ENCODE measurements at places on chromosomes 4 and X.

DNA sequence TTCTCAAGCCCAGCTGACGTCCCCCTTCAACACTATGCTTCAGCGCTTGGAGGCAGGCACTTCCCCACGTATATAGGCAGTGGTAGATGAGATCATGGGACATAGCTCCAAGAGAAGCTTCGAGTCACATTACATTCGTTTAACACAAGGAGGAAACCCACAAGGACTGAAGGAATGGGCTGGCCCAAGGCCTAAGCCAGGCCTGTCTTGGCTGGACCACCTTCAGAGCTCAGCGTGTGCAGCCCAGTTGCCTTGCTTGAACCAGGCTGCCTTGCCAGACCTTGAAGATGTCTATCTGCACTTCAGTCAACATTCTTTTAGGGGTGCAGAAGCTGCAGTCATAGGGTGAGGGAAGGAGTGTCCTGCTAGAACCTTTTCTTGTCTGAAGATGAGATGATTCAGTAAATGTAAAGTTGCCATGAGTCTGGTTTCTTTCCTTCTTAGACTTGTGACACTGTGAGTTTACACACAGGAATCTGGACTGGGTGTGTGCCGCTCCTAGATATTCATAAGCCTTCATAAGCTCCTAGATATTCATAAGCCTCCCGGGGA, 144.1 kb upstream of the RBPJ start:
- no peak for DNase-seq

GRCh38 chr4:109559625-109559982, 442 bp upstream of the MCUB start:
- no peak for DNase-seq

- DNase-seq, result no peak
Observed at GRCh38 chr4:79042079-79042674, 102.9 kb upstream of the PAQR3 start.

DNA sequence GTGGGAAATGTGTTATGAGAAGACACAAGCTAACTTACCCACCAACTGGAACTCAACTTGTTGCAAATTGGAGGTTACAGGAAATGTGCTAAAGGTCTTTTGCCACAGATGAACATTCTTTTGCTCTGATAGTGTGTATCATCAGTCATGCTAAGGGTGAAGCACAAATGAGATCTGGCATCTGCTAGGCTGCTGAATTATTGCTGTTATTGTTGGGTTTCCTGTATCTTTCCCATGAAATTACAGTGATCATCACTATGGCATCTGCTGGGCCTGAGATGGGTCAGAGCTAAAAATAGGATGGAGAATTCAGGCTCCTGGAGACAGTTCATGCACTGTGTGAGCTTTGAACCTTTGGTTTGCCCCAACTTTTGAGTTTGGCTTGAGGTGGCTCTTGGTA, 124.5 kb downstream of the NPNT start:
- DNase-seq, result no peak

DNA sequence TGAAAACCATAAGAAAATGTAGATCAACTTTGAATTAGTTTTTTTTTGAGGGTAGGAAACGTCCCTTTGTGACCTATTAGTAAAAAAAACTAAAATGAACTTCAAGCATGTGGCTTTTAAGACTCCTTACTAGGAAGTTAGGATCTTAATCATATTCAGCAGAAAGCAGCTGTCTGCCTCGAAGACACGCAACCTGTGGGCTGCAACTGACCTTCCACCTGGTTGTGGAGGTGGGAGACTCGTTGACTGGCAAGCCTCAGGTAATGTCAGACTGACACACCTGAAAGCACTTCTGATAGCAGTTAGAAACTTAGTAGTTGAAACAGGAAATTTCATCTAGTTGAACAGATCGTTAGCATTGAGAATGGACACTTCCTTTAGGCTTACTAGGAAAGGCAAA, 37.4 kb downstream of the CCNG2 start:
- no peak for DNase-seq

DNA sequence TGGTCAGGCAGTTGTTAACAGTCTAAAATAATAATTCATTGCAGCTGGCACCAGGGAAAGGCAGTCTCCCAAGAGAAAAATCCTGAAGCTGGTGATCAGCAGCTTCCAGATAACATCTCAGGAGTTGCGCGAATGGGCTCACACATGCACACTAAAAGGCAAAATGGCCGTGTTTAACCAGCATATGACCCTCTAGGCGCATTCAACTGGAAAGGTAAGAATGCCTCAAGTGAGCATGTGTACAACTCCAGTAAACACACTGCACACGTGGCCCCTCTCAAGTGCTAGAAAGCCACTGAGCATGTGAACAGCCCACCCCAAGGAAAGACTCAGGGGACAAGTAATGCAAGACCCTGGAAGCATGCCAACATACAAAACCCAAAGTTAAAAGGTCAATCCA, 33.1 kb downstream of the STPG2 start:
- no peak for DNase-seq

- DNase-seq, result no peak
Observed at GRCh38 chrX:104255465-104255864, 732 bp upstream of the ESX1 start.

- no peak for DNase-seq
Observed at GRCh38 chr4:114383721-114384120, 214.9 kb upstream of the UGT8 start.

DNA sequence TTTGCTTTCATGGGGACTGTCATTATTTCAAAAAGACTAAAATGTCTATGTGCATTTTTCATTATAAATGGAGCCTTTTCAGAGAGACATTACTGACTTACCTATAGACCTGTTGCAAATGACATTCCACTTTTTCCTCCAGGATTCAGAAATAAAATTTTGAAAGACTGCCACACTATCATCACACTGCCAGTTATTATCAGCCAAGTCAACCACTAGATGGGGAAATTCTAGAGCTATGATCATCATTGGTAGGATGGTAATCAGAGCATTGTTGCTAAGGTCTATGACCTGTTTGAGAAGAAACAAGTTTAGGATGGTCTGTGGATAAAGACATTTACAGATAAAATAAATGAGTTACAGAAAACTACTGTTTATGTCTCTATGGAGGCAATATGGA, 22.5 kb downstream of the LRRC66 start:
- no peak for DNase-seq

GRCh38 chrX:122188751-122189150, 995.3 kb upstream of the GRIA3 start:
- no peak for DNase-seq

DNA sequence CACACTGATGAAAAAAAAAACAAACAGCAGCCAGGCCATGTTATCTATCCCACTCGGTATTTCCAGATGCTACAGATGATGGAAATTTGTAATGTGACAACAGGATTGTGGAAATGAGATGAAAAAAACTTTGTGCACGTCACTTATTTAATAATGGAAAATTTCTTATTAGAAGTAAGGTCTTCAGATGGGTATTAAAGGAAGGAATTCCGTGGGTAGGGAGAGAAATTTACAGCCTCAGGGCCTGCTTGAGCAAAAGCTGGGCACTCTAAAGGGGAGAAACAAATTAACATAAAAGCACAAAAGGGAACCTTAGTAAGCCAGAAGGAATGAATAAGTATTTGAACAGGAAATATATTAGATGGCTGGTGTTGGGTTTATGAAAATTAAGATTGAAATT, 4.2 kb upstream of the PKD2 start:
- no peak for DNase-seq

- no peak for DNase-seq
Observed at GRCh38 chr4:76305033-76305687, 1.4 kb upstream of the STBD1 start.

- DNase-seq, result no peak
Observed at GRCh38 chr4:164892018-164892417, 15.0 kb downstream of the APELA start.

Measured in stimulated activated CD8-positive, alpha-beta memory T cell treated with anti-CD3 and anti-CD28 coated beads, Interleukin-15, amount 100 ng/mL, for 4 hours (primary cell).